Stimulated activated CD8-positive, alpha-beta memory T cell treated with anti-CD3 and anti-CD28 coated beads, Interleukin-7, amount 100 ng/mL, for 4 hours (primary cell): ENCODE measurements at places on chromosomes 5 and 9.

DNA sequence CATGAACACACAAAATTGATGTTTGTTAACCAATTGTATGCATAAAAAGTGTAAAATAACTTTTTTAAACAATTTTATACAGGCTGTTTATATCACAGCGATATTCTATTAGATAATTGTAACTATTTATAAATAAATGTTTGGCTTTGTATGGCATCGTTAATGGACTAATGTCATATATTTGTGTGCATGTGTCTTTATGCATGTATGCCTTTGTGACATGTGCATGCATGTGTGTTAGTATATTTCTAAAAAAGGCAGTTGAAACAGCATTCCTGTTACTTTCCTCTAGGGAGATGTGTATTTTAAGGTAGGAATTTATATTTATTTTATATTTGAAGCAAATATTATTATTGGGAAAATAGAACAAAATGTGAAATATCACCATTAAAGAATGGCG is 268.9 kb downstream of the CDH18 start:
- no peak for DNase-seq

DNA sequence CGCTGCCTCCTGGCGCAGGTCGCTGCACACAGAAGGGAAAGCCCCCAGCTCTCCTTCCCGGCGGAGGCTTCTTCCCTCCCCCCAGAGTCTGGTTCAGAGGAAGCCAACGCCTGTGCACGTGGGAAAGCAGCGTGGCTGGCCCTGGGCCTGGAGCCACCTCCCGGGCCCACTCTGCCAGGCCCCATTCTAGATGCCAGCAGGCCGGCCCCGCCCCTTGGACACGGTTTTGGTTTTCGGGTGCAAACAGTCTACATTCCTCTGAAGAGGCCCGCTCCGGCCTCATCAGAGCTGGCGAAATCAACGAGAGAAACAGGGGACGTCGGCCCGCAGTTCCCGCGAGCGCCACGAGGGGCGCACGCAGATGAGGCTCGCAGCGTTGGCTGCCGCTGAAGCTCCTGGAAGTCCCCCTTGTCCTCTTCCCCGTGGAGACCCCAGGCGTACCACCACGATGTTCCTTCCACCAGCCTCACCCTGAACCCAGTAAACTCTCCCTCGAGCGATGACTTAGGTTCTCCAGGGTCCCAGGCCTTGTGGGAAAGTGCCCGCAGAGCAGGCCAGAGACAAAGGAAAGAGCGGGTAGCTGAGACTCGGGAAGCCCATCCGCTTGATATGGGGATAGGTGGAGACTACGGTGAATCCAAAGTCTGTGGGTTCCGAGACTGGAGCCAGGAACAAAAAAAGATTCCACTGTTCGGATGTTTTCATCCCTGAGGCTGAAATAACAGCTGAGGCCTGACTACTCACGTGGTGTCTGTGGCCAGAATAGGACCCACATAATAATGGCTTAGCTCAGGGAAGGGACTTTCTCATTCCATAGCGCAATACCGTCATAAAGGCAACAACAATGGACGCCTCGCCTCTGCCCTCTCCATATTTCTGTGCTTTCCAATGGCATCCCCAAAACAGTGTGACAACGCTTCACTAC is 64.2 kb downstream of the KLF4 start:
- DNase-seq = peak; percentile 16

- DNase-seq = no peak
Observed at GRCh38 chr9:93600504-93600903, 24.1 kb downstream of the PHF2 start.

DNA sequence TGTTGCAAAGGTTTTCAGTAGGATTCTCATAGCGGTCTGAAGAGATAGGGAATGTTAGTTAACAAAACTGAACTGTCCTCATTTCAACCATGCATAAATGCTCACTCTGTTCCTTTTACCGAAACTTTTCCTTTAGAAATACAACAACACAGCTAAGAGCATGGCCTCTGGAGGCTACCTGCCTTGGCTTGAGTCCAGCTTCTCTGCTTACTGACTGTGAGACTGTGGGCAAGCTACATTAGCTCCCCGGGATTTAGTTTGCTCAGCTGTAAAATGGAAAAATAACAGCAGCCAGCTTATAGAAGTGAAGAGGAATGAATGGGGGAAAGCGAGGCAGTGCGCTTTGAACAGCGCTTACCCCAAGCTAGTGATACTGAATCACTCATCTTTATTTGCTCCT is 507.9 kb upstream of the DAP start:
- DNase-seq = no peak

- no peak for DNase-seq
Observed at GRCh38 chr5:154298065-154298464, 107.5 kb downstream of the GALNT10 start.

DNA sequence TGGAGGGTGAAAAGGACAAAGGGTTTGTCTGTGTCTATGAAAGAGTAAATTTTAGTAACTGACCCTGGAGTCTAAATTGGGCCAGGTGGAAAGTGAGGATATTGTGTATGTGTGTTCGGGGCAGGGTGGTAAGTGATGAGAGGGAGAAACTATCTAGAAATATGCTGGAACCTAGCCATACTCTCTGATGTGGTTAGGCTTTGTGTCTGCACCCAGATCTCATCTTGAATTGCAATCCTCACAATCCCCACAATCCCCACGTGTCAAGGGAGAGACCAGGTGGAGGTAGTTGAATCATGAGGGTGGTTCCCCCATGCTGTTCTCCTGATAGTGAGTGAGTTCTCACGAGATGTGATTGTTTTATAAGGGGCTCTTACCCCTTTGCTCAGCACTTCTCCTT is 60.6 kb downstream of the COMMD10 start:
- no peak for DNase-seq
